ENCODE measurements at places on chromosomes 3 and 15.

- DNase-seq, result no peak
Measured at GRCh38 chr3:81242871-81243270, 518.6 kb downstream of the GBE1 start.

DNA sequence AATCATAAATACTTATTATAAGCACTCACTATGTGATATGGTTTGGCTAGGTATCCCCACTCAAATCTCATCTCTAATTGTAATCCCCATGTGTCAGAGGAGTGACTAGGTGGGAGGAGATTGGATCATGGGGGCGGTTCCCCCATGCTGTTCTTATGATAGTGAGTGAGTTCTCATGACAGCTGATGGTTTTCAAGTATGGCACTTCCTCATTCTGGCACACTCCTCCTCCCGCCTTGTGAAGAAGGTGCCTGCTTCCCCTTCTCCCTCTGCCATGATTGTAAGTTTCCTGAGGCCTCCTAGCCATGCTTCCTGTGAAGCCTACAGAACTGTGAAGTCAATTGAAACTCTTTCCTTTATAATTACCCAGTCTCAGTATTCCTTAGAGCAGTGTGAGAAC, 53.3 kb upstream of the CHMP2B start:
- DNase-seq, result no peak

DNA sequence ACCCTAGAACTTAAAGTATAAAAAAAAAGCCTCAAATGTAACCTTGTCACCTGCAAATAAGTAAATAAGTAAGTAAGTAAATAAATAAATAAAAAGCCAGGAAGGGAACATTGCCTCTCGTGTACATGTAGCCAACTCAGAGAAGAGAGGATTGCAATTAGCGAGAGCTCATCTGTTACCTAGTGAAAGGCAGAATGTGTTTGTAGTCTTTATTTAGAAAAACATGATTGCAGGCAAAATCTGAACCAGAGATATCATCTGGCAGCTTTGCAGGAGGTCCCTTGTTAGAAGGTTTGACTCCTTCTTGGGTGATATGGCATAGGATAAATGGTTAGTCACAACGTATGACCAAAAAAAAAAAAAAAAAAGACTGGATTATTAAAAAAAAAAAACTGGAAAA, 71.6 kb upstream of the SYN2 start:
- no peak for DNase-seq

DNA sequence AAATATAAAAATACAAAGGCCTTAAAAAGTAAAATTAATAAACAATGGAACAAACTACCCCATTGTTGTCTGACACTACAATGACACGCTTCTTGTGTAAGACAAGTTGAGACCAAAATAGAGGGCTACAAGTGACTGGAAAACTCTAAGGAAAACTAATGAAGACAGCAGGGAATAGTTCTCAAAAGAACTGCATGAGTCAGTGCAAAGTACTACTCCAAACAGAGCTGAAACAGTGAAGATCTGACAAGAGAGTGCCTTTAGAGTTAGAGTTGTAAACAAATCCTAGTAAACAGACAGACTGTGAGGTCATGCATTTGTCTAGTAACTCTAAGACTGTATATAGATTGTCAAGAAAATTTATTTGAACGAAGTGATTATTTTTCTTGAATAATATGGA, 233.9 kb downstream of the BBX start:
- no peak for DNase-seq

GRCh38 chr15:74037171-74038117, 42.9 kb downstream of the PML start:
- DNase-seq, result no peak

- no peak for DNase-seq
Measured at GRCh38 chr15:68781766-68782588, 38.7 kb downstream of the ANP32A start.

GRCh38 chr3:10817506-10817905, 1.5 kb downstream of the SLC6A11 start:
- no peak for DNase-seq

DNA sequence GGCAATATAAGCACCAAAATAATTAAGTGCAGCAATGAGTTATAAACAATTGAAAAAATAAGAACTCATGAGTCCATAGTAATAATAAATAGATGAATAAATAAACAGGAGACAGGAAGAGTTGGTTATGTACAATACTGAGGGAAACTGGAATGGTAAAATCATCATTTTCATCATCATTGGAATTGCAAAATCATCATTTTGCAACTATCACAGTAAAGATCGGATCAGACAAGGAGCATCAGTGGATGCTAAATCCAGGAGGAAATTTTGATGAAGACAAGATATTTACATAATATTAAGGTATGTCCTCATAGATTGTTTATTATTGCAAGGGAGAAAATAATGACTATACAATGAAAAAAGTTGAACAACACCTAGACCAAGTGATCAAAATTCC, 38.8 kb upstream of the ACAN start:
- no peak for DNase-seq

DNA sequence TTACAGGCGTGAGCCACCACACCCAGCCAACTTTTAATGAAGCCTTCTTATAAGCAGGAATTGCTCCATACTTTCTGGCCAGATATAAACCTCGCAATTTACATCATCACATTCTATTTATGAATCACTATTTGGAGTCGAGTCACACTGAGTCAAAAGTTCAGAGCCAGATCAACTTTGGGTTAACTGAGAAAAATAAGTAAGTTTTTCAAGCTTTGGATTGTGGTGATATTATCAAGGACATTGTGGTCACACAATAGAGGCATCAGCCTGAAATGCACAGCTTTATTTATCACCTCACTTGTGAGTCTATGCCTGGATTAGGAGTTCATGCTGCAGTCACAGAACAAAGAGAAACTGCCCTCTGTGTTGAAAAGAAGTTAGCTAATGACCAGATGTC, 1163.5 kb downstream of the ROBO1 start:
- DNase-seq, result no peak

Data from stimulated activated naive CD8-positive, alpha-beta T cell treated with anti-CD3 and anti-CD28 coated beads, Interleukin-15, Interleukin-2, amounts not matched to agents 100 U/mL and 50 U/mL, for 24 hours (primary cell).